ENCODE measurements at places on chromosomes 4 and X.

GRCh38 chr4:190020790-190021717 lies 6.0 kb downstream of the FRG2 start:
- DNase-seq: no peak

- DNase-seq: no peak
Observed at GRCh38 chrX:135340831-135341230, 31.6 kb downstream of the ETDC start.

DNA sequence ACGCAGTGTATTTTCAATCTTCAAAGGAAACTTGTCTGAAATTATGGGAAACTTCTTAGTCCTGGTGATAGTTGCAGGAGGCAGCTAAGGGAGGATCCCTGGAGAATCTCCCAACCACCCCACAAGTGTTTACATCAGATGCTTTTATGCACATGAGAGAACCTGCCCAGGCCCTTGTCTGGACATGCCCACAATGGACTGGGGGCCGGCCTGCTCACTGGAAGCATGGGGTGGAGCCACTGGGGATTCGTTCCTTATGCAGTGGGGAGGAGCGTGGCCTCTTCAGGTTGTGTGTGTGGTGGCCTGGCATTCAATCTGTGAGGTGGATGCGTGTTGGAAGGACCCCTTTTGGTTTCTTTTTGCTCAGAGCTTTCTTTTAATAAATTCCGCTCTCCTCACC lies 398.7 kb upstream of the PPP1R2C start:
- DNase-seq: no peak

GRCh38 chr4:17726911-17727310 lies 54.5 kb downstream of the FAM184B start:
- no peak for DNase-seq

GRCh38 chr4:82797405-82798111 lies 1.0 kb downstream of the SCD5 start:
- no peak for DNase-seq

GRCh38 chrX:149207518-149207917 lies 297.6 kb downstream of the IDS start:
- no peak for DNase-seq

DNA sequence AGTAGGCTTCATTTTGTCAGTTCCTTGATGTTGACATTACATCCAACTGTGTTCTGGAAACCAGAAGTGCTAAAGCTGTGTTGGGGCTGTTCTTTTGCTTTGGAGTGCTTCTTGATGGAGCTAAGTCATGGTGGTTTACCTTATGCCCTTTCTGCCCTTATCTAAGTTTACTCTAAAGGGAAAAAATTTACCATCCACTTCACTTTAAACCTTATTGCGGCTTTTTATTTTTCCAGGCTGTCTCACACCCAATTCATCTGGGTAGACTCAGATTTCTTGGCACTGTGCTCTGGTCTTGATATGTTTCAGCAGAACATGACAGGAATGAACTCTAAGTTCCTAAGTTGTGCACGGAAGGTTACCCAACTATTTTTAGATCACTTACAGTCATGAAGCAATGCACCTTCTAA lies 104.7 kb upstream of the TTC29 start:
- no peak for DNase-seq

DNA sequence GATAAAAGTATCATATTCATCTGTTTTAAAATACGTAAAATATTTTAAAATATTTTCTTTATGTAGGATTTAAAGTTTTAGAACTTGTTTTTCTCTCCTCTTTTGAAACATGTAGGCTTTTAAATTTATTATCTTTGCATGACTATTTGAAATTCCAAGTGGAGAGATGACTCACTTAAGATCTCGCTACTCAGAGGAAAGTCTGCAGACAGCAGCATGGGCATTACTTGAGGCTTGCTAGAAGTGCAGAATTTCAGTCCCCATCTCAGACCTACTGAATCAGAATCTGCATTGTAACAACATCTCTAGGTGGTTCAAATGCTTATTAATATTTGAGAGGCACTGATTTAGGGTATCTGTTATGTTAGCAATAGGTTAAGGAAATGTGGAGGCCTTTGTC lies 225.7 kb upstream of the ARX start:
- DNase-seq: no peak

- no peak for DNase-seq
Observed at GRCh38 chrX:1610166-1610565, 4.7 kb upstream of the ASMT start.

DNA sequence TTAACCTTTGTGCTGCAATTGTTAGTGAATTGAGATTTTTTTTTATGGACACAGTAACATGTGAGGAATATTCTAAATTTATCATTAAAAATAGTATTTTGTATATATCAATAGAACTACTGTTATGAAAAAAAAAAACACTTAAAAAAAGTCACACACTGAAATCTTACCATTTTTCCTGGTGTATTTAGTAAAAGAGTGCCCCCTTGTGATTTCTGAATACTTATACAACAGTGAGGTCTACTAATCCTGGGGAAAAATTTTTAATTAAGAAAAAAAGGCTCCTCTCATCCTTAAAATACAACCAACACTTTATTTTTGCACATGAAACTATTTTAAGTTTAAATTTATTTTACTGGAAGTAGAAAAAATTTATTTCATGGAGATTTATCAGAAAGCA lies 56.4 kb upstream of the SPOCK3 start:
- no peak for DNase-seq

DNA sequence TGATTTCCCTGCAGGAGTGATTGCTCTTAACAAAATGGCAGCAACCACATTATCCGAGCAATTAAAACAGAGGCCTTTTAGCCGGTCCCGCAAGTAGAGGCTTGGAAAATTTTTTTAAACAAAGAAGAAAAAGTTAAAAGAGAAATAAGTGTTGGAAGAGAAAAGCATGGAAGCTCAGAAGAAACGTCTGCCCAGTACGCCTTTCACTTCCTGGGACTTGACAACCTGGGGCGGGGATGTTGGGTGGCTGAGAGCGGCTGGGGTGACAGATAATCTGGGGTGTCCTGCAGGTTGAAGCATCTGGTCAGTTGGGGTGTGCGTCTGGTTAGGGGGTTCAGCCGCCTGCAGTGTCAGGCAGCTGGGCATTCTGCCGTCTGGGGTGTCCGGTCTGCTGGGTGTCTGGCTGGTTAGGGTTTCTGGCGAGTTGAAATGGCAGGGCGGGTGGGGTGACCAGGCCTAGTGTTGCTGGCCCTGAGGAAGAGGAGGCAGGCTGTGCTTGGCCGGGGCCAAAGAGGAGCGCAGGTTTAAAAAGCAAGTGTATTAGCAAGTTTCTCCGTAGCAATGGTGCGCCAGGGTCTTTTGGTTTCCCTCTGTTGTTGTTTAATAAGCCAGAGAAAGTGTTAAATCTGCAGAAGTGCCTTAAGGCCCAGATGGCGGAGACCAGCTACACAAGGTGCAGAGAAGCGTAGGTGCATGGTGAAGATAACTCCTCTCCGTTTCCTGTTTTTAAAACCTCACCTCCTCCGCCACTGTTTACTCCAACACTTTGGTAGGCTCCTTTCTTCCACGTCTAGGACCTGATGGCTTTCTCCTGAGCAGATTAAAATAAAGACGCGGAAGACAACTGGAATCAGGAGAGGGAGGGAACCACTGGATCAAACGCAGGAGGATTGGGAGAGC lies 5.6 kb downstream of the HAND2 start:
- DNase-seq: no peak

Data from NCI-H774 (cell line).